ENCODE measurements at places on chromosomes 4 and X. TPM values are rescaled to one million over a fixed set of nuclear protein-coding genes. Genes with fewer than 3 reads are reported as not detected.

VCX gene
- total RNA-seq = not detected

PCSK1N gene
- under 0.01 TPM for total RNA-seq

RNF175 gene
- 0.50 TPM for total RNA-seq

DGKK gene
- total RNA-seq = not detected

SORBS2 gene
- 8.7 TPM for total RNA-seq

PLAC1 gene
- 2.3 TPM for total RNA-seq

SYP gene
- total RNA-seq = under 0.01 TPM
